ENCODE measurements at places on chromosomes 5 and 9.

GRCh38 chr5:69213513-69214215, 21.0 kb upstream of the CDK7 start:
- peaks cover 8% of the 10 kb centered on the region for H3K4me1 ChIP-seq
- DNase-seq, result no peak
- H3K4me3 ChIP-seq, result no peak overlapping the region
- H3K27ac ChIP-seq, result no peak overlapping the region

DNA sequence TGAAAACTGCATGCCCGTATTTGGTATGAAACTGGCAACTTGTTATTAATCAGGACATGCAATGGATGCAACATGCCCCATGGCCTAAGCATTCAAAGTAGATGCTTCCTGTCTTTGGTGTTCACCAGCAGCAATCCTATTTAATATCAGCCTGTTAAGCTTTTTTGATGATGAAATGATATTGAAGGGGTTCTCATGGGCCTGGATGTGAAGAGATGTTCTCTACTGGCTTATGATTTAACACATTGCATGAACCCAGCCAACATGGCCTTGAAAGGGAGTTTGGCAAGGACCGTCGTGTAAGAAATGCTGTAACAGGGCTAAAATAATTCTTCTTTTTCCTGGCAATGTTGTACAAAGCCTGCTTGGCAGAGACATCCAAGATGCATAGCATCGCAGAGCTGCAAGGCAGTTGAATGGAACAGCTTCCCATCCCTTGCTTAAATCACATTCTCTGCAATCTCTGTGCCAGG, 111.2 kb downstream of the SMARCA2 start:
- H3K4me1 ChIP-seq, result peaks cover 48% of the 10 kb centered on the region
- H3K4me3 ChIP-seq, result peak overlapping the region; percentile 28
- peaks cover 49% of the 10 kb centered on the region for H3K36me3 ChIP-seq

DNA sequence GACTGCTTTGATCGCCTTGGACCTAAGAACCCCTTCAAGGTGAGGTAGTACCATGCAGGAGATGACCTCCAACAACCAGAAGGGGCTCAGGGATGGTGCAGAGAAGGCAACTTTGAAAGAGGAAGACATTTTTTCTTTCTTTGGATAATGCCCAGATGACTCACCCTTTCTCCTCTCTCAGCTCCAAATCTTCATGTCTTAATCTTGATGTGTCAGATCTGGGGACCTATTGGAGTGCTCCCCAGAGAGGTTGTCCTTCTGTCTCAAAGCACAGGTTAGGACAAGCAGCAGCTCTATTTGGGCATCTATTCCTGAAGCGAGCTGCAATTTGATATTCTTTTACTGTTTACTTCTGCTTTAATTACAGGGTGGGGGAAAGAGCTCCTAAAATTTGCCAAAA, 229.9 kb upstream of the MAP3K1 start:
- no peak for DNase-seq
- H3K36me3 ChIP-seq, result no peaks in the 10 kb centered on the region
- H3K4me3 ChIP-seq, result peak overlapping the region; percentile 9
- H3K27ac ChIP-seq, result peak overlapping the region; percentile 54
- H3K27me3 ChIP-seq, result no peaks in the 10 kb centered on the region

- no peak overlapping the region for H3K27ac ChIP-seq
- H3K36me3 ChIP-seq, result no peaks in the 10 kb centered on the region
- H3K27me3 ChIP-seq, result no peaks in the 10 kb centered on the region
- no peak overlapping the region for H3K4me3 ChIP-seq
Measured at GRCh38 chr9:79007701-79008483, 563.9 kb upstream of the TLE4 start.

DNA sequence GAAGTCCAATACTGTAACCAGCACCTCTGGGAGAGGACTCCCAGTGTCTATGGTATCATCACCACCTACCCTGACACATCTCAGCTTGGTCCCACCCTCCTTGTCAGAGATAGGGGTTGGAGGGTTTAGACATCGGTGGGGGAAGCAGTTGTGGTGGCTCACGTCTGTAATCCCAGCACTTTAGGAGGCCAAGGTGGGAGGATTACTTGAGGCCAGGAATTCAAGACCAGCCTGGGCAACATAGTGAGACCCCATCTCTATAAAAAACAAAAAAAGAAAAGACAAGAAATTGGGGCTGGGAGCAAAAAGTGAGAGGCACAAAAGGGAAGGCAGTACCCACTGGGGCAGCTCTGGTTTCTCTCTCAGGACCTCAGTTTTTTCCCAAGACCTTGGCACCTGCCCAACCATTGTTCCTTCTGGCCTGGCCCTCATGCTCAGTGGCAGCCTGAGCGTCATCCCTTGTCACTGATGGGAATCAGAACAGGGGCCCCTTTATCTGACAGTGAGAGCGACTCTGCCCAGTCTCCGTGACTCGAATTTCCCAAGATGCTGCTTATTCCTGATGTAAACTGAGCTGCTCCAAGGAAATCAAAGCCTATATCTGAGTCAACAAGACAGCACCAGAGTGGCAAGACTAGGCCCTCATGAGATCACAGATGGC, 80.5 kb upstream of the HSPA9 start:
- H3K4me3 ChIP-seq, result no peak overlapping the region
- no peak for DNase-seq
- no peak overlapping the region for H3K27ac ChIP-seq
- no peaks in the 10 kb centered on the region for H3K36me3 ChIP-seq
- H3K27me3 ChIP-seq, result peaks cover 13% of the 10 kb centered on the region
- H3K4me1 ChIP-seq, result peaks cover 6% of the 10 kb centered on the region

GRCh38 chr9:114060711-114061110, 17.4 kb downstream of the AMBP start:
- H3K4me1 ChIP-seq, result no peaks in the 10 kb centered on the region
- DNase-seq, result no peak
- H3K4me3 ChIP-seq, result no peak overlapping the region
- H3K36me3 ChIP-seq, result peaks cover 5% of the 10 kb centered on the region

DNA sequence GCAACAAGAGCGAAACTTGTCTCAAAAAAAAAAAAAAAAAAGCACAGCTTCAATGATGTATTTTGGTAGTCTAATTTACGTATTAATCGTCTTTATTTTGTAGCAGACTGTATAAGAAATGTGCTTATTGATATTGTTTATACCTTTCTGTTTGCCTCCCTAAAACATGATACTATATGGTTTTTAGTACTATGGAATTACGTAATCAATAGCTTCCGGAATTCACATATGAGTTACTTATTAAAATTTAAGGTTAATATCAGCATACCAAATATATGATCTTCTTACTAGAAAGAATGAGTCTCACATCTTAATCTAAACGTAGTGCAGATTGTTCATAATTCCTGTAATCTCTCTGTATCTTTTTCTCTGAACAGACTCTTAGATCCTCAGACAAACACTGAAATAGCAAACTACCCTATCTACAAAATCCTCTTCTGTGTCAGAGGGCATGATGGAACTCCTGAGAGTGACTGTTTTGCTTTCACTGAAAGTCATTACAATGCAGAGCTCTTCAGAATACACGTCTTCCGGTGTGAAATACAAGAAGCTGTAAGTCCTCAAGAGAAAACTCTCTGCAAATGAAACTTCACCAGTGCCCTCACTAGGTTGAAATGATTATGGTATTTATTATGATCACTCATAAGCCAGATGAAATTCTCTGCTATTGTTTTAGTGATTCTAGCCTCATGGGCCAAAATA, 44.4 kb upstream of the GPR21 start:
- H3K36me3 ChIP-seq, result peaks cover 76% of the 10 kb centered on the region
- H3K4me3 ChIP-seq, result no peak overlapping the region
- H3K27ac ChIP-seq, result no peak overlapping the region
- H3K27me3 ChIP-seq, result no peaks in the 10 kb centered on the region
- peaks cover 4% of the 10 kb centered on the region for H3K4me1 ChIP-seq

DNA sequence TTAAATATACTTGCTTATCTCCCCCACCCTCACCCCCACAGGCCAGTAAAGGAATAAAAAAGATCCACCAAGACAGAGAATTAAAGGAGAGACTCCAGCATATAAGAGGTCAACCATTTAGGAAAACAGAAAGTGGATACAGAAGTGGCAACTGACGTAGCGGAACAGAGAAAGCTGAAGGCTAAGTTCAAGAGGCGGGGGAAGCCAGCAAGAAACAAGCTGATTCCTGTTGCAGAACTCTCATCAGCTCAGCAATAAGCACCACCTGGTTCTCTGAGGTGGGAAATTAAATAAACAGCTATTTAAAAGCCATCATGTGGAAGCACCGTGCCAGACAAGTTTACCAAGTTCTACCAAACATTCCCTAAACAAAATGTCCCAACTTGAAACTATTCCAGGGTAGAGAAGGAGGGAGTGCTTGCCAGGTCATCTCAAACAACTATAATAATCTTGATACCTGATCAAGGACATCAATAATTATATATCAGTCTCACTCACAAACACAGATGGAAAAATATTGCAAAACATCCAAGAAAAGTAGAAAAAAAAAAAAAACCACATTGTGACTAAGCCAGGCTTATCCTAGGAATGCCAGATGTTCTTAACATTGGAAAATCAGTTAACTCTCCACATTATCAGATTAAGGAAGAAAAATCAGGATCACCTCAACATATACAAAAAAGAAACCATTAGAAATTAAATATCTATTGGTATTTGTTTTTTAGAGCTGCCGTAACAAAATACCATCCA, 7.3 kb upstream of the ARL15 start:
- DNase-seq, result no peak
- H3K27ac ChIP-seq, result no peak overlapping the region
- H3K4me3 ChIP-seq, result no peak overlapping the region
- no peaks in the 10 kb centered on the region for H3K27me3 ChIP-seq

DNA sequence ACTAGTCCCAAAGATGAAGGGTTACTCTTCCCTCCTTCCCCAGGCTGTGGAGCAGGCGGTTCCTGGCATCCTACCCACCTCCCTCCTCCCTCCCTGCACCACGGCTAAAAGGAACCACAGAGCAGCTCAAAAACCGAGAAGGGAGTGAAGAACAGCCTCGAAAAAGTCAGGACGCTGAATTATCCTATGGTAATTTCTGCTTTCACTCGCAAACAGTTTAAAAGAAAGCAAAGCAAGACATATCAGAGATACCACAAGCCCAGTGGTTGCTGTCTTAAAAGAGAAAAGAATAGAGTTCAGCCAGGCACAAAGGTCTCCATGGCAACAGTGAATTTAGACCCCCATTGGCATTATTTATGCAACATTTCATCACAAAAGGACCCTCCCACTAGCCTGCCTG, 315.4 kb downstream of the CTNND2 start:
- H3K4me1 ChIP-seq, result no peaks in the 10 kb centered on the region
- DNase-seq, result no peak
- no peaks in the 10 kb centered on the region for H3K36me3 ChIP-seq
- H3K27ac ChIP-seq, result no peak overlapping the region
- no peaks in the 10 kb centered on the region for H3K27me3 ChIP-seq
- no peak overlapping the region for H3K4me3 ChIP-seq

GRCh38 chr5:159210210-159210661, 883 bp upstream of the RNF145 start:
- no peaks in the 10 kb centered on the region for H3K27me3 ChIP-seq
- H3K36me3 ChIP-seq, result no peaks in the 10 kb centered on the region
- no peak for DNase-seq
- peak overlapping the region; percentile 93 for H3K27ac ChIP-seq
- peak overlapping the region; percentile 84 for H3K4me3 ChIP-seq
- peaks cover 38% of the 10 kb centered on the region for H3K4me1 ChIP-seq

- H3K27me3 ChIP-seq, result no peaks in the 10 kb centered on the region
- no peak overlapping the region for H3K4me3 ChIP-seq
- no peak overlapping the region for H3K27ac ChIP-seq
- DNase-seq, result no peak
- H3K4me1 ChIP-seq, result no peaks in the 10 kb centered on the region
Measured at GRCh38 chr9:9521033-9521779, 1091.6 kb downstream of the PTPRD start.

All from lower lobe of right lung (tissue), 2 donors.